Activated T-cell treated with anti-CD3 and anti-CD28 coated beads for 48 hours (primary cell): ENCODE measurements at places on chromosomes 16 and 17.

DNA sequence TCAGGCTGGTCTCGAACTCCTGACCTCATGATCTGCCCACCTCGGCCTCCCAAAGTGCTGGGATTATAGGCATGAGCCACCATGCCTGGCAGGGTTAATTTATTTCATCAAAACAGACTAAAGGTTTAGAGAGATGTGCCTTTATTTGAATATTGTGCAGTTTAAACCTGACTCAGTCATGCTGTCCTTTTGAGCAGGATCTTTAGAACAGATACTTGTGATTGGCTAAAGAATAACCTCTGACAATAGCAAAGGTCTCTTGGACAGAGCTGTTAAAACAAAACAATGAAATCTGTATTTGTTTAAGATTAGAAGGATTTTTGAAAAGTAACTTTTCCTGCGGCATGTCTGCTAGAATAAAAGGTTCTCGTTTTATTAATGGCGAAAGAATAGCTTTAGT lies 36.0 kb downstream of the ZNF207 start:
- DNase-seq, result no peak

DNA sequence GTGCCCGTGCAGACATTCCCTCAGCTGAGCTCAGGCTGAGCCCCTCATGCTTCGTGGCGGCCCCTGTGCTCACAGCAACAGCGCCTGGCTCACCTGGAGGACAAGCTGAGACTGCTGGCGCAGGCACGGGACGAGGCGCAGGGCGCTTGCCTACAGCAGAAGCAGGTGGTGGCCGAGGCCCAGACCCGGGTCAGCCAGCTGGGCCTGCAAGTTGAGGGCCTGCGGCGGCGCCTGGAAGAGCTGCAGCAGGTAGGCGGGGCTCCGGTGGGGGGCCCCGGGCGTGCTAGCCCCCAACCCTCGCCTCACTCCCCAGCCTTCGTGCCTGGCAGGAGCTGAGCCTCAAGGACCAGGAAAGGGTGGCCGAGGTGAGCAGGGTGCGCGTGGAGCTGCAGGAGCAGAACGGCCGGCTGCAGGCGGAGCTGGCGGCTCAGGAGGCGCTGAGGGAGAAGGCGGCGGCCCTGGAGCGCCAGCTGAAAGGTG lies 1.4 kb upstream of the RAC3 start:
- no peak for DNase-seq

- DNase-seq, result no peak
Observed at GRCh38 chr17:78105101-78105500, 23.5 kb downstream of the TMC6 start.

DNA sequence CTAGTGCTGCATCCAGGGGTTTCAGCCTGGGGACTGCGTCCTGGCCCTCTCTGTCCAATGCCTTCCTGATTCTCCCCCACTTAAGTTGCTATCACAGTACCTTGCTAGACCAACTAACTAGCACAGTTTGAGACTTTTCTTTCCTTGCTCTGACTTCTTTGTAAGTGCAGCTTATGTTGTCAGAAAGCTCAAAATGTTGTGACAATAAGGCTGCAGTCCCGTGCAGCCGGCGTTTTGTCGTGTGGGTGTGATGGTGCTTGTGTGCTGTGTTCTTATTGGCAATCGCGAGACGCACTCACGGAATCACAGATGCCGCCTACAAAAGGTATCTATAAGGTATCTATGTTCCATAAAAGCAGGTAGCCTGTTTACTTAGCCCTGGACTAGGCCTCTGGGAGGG lies 132.8 kb downstream of the PRKCA start:
- DNase-seq, result no peak

DNA sequence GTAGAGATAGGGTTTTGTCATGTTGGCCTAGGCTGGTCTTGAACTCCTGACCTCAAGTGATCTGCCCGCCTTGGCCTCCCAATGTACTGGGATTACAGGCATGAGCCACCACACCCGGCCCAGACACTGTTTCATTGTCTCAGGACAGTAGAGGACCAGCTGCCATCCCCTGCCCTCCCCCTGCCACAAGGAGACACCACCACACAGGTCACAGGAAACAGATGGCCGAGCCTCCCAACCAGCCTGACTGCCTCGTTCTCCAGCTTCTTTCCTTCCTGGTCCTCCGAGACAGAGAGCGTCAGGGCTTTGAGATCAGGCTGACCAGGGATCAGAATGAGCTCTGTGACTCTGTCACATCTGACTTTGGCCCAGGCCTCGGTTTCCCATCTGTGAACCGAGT lies 20.8 kb upstream of the RNPS1 start:
- DNase-seq, result no peak

GRCh38 chr17:55386796-55387332 lies 34.8 kb downstream of the MMD start:
- DNase-seq, result no peak

- DNase-seq, result no peak
Observed at GRCh38 chr17:54982399-54982798, 13.8 kb downstream of the STXBP4 start.

DNA sequence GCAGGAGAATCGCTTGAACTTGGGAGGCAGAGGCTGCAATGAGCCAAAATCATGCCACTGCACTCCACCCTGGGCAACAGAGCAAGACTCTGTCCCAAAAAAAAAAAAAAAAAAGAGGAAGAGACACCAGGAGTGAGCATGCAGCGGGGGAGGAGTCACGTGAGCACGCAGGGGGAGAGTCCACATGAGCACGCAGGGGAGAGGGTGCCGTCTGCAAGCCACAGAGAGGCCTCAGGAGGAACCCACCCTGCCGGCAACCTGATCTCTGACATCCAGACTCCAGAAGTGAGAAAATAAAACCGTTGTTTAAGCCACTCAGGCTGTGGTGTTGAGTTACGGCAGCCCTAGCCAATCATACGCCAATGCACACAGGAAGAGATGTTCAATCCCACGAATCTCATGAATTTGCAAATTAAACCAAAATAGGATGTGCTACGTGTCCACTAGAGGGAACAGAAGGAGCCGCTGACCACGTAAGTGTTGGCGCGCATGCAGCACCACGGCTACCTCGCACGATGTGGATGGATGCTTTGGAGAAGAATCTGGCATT lies 42.2 kb downstream of the CCDC57 start:
- DNase-seq, result no peak

GRCh38 chr16:72723781-72724180 lies 324.1 kb downstream of the ZFHX3 start:
- no peak for DNase-seq

- DNase-seq, result peak; percentile 67
Observed at GRCh38 chr17:39209317-39210092, 9.4 kb downstream of the RPL19 start.

GRCh38 chr16:59090541-59090940 lies 356.4 kb upstream of the GOT2 start:
- DNase-seq, result no peak

GRCh38 chr16:85057948-85058347 lies 30.4 kb downstream of the KIAA0513 start:
- DNase-seq, result no peak

DNA sequence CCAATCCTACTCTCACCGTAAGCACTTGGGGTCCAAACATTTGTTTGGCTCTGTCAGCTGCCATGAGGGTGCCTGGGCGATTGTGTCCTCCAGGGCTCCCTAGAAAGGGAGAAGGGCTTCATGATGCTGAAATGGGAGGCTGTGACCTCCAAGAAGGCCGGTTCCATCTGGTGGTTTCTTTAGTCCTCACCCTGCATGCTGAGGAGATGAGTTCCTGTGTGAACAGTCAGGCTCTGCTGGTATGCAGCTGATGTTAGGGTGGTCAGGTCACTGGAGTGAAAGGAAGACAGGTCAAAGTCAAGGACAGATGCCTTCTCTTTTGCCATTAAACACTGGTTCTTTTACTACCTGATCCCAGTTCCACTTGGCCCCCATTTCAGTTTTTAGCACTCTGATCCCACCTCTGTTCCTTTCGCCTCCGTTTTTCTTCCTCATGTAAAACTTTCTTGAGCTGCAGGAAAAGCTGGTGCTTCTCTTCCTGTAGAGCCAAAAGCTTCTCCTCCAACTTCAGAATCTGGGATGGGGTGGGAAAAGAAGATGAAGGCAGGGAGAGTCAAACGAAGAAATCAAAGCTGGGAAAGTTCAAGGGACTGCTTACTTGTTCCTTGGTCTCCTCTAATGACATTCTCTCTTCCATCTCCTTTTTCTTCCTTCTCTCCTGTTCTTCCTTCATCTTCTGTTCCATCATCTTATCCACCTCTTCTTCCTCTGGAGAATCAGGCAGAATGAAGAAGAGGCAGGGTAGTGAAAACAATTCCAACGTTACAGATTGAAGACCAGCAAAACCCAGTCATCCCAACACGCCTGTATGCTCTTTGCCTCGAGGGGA lies 1.1 kb downstream of the GPS2 start:
- DNase-seq, result no peak

DNA sequence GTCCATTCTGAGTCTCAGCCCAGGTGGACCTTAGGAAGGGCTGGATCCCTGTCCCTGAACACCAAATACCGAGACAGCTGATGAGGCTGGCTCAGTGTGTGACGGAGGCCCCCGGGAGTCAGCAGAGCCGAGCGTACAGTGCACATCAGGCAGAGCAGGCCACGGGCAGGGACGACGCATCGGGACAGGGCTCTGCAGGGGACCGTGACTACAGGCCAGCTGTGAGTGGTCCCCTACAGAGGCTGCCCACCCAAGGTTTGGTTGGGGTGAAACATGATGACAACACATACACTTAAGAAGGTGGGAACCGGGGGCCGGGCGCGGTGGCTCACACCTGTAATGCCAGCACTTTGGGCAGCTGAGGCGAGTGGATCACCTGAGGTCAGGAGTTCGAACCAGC lies 6.4 kb downstream of the CCDC137 start:
- no peak for DNase-seq

DNA sequence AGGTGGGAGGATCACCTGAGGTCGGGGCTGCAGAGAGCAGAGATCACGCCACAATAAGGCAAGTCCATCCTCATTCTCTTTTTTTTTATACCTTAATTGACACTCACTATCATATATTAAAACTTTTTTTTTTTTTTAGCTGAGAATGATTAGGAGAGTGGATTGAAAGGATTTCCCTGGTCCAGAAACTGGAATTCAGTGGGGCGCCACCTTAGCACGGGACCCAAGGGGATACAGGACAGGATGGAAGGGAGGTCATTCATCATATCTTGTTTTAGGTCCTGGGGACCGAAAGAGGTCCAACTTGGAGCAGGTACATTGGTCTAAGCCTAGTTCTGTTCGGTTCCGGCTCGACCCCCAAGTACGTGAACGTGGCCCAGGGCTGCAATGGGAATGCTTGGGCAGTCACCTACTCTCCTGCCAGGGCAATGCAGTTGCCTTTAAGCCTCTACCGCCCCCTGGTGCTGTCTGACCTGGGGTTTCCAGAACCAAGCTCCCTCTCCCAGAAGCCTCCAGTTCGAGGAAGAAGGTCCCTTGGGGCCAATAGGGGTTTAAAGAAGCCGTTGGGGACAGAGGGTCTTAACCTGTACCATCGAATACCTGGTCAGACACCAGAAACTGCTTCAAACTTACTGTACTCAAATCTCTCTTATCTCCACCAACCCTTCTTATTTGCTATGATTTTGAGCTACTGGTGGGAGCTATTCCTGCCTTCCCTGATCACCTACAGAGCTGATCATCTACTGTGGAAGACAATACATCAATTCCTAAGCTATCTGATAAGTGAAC lies 19.9 kb upstream of the GPATCH8 start:
- DNase-seq, result peak; percentile 63

DNA sequence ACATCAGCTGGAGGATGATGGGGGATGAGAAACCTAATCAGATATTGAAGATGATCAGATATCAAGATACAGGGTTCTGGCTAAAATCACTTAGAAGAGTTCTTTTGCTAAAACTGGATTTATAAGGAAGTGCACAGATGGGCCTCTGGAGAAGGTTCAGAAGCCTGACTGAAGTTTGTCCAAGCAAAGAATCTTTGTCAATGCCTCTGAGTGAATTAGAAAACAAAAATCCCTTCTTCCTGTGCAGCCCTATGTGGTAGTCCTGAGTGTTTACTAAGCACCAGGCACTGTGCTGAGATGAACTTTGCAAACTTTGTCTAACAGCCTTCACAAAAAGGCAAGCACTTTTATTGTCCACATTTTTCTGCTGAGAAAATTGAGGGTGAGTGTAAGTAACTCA lies 11.4 kb upstream of the CENPV start:
- DNase-seq, result no peak

GRCh38 chr16:67672739-67673662 lies 6.4 kb downstream of the C16orf86 start:
- DNase-seq, result peak; percentile 34

GRCh38 chr16:3570420-3571062 lies 6.7 kb downstream of the NLRC3 start:
- no peak for DNase-seq

GRCh38 chr16:5257462-5257861 lies 159.9 kb upstream of the EEF2KMT start:
- no peak for DNase-seq

GRCh38 chr17:43609613-43610385 lies 51.9 kb downstream of the MEOX1 start:
- DNase-seq, result no peak

- no peak for DNase-seq
Observed at GRCh38 chr16:54577651-54578128, 291.1 kb upstream of the IRX3 start.

DNA sequence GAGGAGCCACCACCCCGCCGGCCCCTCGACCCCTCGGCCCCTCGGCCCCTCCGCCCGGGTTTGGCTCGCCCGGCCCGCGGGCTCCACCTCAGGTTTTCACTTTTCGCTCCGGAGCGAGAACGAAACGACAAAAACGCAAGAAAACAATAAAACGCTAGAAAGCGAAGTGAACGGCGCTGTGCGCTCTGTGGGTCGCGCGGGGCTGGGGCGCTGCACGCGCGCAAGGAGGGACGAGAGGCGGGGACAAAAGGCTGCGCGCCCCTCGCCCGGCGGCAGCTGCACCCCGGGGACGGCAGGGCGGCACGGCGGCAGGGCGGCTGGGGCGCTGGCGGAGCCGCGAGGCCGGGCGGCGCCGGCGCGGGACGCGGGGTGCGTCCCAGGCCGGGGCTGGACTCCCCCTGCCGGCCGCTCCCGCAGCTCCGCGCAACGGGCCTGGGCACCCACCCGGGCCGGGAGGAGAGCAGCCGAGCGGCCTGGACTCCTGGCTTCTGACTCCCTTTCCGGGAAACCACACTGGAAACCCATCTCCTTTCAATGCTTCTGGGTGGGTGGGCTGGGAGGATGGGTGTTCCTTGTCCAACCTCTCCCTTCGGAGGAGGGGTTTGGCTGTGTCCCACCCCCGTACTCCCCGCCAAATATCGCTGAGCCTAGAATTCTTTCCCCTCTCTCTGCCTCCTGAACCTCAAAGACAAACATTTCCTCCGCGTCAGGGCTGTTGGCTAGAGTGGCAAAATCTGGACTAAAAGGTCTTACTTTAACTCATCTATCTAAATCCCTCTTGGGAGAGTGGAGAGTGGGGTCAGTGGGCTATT lies 9.9 kb downstream of the TBX2 start:
- DNase-seq, result peak; percentile 47

GRCh38 chr16:65318590-65319257 lies 196.9 kb upstream of the CDH11 start:
- no peak for DNase-seq
